Ecto neural progenitor cell (in vitro differentiated cells): ENCODE measurements at places on chromosomes 6 and 20.

GRCh38 chr6:133899556-133899955 is 10.6 kb downstream of the TCF21 start:
- no peak for DNase-seq

GRCh38 chr20:17833036-17833674 is 133.4 kb downstream of the BANF2 start:
- no peak for DNase-seq

GRCh38 chr6:167975458-167975857 is 22.0 kb upstream of the KIF25 start:
- peak; percentile 46 for DNase-seq

GRCh38 chr6:159808647-159809046 is 8.6 kb downstream of the PNLDC1 start:
- no peak for DNase-seq

GRCh38 chr20:63974402-63975200 is 4.8 kb downstream of the SAMD10 start:
- peak; percentile 46 for DNase-seq

DNA sequence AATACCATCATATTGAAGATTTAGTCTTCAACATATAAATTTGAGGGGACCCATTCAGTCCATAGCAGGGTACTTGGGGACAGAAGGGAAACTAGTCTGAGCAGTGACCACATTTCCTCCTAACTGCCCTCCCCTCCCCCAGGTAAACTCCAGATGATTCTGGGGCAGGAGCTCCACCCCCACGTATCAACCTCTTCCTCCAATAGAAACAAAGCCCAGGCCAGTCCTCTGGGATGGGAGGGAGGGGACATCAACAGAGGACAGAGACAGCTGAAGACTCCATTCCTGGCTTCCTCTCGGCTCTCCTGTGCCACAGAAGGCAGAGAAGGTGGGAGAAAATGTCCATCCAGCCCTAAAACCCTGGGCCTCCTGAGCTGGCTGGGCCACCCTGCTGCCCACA is 85.0 kb upstream of the TOP1 start:
- DNase-seq, result no peak

DNA sequence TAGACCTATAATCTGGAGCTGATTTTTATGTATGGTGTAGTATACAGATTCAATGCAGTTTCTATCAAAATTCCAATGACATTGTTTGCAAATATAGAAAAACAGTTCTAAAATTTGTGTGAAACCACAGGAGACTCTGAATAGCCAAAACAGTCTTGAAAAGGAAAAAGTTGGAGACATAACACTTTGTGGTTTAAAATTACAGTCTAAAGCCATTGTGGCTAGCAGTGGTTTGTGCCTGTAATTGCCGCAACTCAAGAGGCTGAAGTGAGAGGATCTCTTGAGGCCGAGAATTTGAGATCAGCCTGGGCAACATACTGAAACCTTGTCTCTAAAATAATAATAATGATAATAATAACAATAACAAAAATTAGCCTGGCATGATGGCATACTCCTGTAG is 213.7 kb downstream of the CDKAL1 start:
- no peak for DNase-seq

DNA sequence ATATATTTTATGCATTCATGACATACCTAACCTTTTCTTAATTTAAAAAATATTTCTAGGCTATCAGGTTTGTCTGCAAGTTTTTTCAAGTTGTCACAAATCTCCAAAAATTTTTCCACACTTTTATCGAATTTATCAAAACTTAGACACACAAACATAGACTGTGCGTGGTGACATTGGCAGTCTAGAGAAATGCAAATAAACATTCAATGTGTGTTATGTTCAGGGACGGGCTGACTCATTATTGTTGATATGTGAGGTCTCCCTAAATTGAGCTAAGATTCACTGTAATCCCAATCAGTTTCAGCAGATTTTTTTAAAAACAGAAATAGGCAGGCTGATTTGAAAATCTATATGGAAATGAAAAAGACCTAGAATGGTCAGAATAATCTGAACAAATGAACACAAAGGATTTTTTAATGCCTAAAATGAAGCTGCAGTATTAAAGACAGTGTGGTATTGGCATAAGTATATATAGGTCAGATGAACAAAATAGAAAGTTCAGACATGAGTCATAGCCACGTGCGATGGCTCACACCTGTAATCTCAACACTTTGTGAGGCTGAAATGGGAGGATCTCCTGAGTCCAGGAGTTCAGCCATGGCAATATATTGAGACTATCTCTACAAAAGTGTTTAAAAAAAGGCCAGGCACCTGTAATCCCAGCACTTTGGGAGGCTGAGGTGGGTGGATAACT is 19.2 kb downstream of the BLTP3A start:
- DNase-seq, result no peak

GRCh38 chr6:92538275-92538674 is 881.1 kb downstream of the EPHA7 start:
- DNase-seq, result no peak

DNA sequence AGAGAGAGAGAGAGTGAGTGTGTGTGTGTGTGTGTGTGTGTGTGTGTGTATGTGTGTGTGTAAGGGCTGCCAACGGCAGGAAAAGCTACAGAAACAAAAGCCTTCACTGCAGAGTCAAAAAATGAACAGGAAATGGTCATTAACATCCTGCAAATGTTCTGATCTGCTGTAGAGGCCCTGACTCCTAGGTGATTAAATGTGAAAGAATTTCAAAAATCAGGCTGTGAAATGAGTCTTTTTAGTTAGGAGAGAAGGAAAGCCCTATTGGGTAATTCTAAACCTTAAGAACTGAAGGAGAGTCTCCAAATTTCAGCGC is 166.5 kb upstream of the MYLIP start:
- no peak for DNase-seq

GRCh38 chr20:1803061-1803931 is 91.9 kb upstream of the SIRPA start:
- peak; percentile 80 for DNase-seq

- no peak for DNase-seq
Observed at GRCh38 chr20:19880256-19881079, 122.4 kb downstream of the RIN2 start.

GRCh38 chr20:51460569-51461265 is 81.8 kb downstream of the NFATC2 start:
- DNase-seq, result no peak

- DNase-seq, result no peak
Observed at GRCh38 chr20:41394081-41394480, 27.5 kb upstream of the EMILIN3 start.

GRCh38 chr20:10470276-10470675 is 35.2 kb downstream of the SLX4IP start:
- no peak for DNase-seq

GRCh38 chr20:58630063-58630462 is 21.0 kb upstream of the STX16 start:
- no peak for DNase-seq

DNA sequence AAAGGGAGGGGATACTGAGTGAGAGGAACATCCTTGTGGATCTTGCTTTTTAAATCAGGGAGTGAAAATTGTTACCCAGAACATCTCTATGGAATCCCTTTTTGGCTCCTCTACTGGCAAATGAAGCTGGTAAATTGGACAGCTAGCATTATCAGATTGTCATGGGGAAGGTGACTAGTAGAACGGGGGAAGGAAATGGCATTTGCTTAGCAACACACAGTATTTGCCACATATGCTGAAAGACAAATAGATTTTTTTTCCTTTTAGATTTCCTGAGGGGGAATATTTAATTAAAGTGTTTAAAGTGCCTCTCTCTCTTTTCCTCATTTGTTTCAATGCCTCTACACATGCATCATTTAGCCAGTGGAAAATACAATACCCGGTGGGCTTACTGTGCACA is 573.5 kb downstream of the BCKDHB start:
- DNase-seq, result no peak

GRCh38 chr20:52913650-52914387 is 58.3 kb upstream of the TSHZ2 start:
- no peak for DNase-seq

- DNase-seq, result no peak
Observed at GRCh38 chr6:135904666-135905065, 53.2 kb downstream of the PDE7B start.

DNA sequence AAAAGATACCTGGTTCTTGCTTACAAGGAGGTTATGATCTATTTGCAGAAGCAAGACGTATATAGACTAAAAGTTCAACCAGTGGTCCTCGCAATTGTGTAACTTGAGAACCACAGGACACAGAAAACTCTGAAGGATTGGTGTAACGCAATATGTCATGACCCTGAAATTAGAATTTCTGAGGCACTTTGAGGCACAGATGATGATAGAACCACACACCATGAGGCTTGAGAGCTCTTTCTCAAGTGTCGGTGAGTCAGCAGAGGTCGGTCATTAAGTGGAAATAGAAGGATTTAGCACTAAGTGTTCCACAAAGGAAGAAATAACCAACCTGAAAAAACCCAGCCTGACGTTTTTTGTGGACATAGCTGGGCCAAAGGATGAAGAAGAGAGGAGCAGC is 15.3 kb upstream of the CCN2 start:
- DNase-seq, result no peak

GRCh38 chr20:48722002-48722731 is 105.6 kb downstream of the PREX1 start:
- no peak for DNase-seq

DNA sequence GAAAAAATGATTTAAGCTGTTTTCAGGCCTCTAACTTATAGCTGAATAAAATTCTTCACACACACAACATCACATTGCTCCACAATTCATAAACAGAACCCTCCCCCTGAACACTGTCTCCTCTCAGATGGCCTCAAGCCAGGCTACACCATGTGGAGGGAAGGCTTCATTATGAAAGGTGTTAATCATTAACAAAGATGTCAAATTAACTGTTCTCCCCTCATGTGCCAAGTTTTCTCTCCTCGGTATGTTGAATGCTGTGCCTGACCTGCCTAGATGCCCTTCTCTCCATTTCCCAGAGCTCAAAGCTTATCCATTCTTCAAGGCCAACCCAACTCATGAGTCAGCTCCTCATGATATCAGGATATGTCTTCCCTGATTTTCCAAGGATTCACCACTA is 210.4 kb downstream of the GMDS start:
- no peak for DNase-seq

- no peak for DNase-seq
Observed at GRCh38 chr6:24694198-24694597, 24.8 kb downstream of the C6orf62 start.

- no peak for DNase-seq
Observed at GRCh38 chr6:15441215-15441868, 195.5 kb downstream of the JARID2 start.

DNA sequence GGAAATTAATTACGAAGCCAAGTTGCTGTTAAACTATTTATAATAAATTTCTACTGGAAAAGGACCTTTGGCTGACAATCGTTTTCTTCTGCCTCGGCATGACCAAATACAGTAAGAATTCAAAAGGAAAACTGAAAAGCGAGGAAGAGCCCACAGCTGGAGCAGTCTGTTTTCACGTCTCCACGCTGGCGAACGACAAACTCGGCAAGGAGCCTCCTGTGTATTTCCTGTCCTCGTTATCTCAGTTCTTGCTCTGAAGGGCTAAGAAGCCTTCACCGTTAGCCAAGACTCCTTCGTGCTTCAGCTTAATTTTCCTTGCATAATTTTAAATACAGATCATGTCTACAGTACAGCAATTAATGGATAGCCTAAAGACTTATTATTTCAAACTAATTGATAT is 214.3 kb upstream of the PLCB4 start:
- DNase-seq, result no peak

DNA sequence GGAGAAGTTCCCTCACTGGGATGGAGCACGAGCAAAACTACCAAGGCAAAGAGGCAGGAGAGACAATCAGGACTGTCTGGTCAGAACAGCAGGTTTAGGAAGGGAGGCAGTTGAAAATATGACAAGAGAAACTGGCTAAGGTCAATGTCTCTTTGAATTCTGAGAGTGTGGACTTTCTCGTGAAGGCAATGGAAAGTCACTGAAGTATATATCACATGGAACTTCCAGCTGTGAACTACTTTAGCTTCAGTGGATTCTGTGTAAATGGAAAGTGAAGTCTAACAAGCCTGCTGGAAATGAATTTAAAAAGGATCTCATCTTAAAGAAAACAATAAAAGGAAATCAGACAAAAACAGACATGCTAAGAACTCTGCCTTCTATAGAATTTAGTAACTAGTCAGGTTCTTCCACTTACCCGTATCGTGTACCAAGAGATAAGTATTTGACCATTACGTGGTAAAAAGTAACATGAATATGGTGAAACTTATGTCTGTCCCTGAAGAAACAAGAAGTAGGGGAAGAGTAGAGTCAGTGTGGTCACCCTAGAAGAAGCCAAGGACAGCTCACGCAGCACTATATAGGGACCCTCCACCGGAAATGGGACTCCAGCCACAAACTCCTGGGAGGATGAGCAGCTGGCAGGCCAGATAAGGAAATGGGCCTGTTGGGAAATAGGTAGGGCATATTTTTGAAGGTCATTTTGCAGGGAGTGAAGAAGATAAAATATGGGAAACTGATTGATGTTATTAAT is 123.4 kb downstream of the MAP7 start:
- DNase-seq, result no peak

- DNase-seq, result no peak
Observed at GRCh38 chr6:86563197-86563596, 374.1 kb upstream of the HTR1E start.

DNA sequence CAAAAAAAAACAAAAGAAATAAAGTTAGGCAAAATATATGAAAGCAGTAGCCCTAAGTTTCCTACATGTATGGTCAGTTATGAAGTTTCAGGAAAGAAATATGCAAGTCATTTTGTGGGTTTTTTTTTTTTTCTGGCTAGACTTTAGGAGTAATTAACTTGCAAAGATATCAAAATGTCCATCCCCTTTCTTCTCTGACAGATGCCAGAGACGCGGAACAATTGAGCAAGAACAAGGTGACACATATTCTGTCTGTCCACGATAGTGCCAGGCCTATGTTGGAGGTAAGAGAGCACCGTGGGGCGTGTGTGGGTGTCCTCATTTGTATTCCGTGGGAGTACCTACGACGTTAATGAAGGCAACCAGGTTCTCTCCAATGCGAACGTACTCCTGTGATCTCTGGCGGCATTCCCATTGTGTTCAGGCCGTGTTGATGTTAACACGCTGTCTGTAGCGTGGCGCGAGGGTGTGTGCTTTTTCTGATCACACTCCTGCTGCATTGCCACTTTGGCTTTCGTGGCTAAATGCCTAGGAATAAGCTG is 19.5 kb downstream of the DUSP22 start:
- DNase-seq, result no peak

- DNase-seq, result peak; percentile 81
Observed at GRCh38 chr6:159104163-159104925, 59.6 kb upstream of the TAGAP start.

DNA sequence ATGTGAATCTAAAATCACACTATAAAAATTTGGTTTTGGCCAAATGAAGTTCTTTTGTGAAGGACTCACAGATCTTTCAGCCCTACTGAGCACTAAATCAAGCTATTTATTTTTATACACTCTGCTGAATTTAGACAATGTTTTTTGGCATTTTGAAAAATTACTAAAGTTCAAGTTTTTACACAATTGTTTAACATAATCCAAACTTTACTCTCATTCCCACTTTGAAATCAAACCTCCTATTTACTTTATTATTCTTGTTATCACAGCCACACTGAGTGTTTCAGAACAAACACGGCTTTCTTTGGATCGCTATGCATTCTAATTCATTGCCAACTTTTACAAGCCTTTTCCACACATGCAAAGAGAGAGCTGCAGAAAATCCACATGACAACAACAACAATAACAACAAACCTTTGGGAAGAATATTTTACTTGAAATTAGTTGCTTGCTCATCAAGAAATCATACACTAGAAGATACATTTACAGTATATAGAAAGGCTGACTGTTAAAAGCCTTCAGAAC is 49.1 kb upstream of the TMEM30A start:
- no peak for DNase-seq
